ENCODE measurements at places on chromosomes 12 and 14.

DNA sequence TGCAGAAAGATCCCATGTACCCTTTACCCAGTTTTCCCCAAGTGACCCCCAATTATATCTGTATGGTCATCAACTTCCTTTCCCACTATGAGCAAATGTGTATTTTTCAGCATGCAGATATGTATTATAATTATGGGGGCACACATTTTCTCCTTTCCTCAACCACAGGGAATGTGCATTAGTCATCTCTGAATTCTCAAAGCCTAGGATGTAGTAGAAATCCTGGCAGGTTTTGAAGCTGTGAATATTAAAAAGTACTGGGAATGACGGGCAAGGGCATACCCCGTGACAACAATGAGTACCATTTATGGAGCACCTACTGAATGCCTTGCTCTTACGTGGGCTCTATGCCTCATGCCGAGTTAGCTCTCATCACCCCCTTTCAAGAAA is 71.5 kb downstream of the VWF start:
- no peak for DNase-seq

DNA sequence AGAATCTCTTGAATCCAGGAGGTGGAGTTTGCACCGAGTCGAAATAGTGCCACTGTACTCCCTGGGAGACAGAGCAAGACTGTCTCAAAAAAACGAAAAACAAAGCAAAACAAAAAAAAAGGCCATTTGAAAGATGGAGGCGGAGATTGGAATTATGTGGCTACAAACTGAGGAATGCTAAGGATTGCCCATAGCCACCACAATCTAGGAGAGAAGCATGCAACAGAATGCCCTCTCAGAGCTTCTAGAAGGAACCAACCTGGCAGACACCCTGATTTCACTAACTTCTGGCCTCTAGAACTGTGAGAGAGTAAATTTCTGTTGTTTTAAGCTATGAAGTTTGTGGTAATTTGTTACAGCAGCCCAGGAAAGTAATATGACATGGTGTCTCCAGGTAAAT is 50.1 kb upstream of the LIMA1 start:
- no peak for DNase-seq

DNA sequence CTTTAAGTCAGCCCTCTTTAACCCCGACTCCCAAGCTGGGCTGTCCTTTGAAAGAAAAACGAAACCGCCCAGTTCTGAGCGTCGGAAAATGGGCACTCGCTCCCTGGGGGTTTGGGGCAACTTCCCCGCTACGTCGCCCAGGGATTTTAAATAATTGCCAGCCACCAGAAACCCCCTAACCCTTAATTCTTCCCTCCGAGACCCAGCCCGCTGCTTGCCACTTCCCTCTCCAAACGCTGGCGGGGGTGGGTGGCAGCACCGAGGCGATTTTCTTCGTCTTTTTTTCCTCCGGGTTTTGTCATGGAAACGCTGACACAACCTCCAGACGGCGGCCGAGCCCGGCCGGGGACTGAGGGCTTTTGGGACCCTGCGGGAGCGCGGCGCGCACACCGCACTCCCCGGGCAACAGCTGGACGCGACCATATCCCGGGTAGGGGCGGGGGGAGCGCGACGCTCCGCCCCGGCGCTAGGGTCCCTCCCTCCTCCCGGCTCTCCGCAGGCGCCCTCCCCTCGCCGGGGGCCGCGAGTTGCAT is at the start of gene CHST11:
CHST11 (plus strand) TSS at position 532 of the 533 bp plus-strand sequence.
- peak; percentile 65 for DNase-seq

DNA sequence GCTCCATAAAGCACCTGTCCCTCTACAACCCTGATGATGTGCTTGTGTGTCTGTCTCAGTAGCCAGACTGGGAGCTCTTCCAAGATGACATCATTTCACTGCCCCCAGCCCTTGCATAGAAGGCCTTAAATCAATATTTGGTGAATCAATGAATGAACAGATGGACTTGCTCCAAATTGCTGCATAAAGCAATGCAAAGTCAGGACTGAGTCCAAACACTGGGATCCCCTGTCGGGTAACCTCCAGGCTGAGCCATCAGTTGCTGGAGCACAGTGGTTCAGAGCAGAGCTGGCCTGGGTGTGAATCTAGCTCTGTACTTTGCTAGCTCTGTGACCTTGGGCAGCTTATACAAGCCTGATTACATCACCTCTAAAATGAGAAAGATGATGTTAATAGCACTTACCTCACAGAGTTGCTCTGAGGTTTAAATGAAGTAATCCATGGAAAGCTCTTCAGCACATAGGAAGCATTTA is 120.3 kb upstream of the VASH1 start:
- no peak for DNase-seq

GRCh38 chr12:77007476-77007875 is 57.9 kb downstream of the E2F7 start:
- DNase-seq: no peak

GRCh38 chr14:62776300-62776699 is 269.0 kb downstream of the KCNH5 start:
- no peak for DNase-seq

DNA sequence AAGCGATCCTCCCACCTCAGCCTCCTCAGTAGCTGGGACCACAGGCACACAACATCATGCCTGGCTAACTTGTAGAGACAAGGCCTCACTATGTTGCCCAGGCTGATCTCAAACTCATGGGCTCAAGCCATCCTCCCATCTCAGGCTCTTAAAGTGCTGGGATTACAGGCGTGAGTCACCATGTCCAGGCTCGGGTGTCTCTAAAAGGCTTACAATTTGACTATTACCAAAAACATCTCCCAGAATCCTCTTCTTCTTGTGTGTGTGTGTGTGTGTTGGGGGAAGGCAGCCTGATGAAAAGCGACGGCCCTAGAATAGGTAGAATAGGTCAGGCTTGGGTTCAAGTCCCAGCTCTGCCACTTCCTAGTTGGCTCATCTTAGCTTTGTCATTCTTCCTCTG is 16.8 kb downstream of the MSI1 start:
- no peak for DNase-seq

DNA sequence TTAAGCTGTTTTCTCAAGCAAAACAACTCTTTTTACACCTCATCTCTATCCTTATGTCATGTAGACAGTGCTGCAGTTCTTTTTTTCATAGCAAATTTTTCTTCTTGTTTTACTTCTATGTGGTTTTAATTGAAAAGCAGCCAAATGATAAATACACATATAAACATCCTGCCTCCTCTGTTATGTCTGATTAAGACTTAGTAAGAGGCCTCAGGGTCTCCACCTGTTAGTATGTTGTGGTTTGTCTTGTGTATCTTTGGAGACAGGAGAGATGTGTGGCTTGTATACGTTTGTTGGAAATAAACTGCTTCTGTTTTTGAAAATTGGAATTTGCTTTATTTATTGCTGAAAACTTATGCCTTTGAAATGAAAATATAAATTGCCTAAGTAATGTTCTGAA is 32.0 kb downstream of the PEX5 start:
- no peak for DNase-seq

DNA sequence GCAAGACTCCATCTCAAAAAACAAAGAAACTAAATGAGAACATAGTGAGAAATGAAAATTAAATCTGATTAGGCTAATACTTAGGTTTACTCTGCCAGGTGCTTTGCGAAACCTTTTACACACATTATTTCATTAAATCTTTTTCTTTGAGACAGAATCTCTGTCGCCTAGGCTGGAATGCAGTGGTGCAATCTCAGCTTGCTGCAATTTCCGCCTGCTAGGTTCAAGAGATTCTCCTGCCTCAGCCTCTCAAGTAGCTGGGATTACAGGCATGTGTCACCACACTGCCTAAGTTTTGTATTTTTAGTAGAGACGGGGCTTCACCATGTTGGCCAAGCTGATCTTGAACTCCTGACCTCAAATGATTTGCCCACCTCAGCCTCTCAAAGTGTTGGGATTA is 21.9 kb upstream of the EEA1 start:
- DNase-seq: no peak

GRCh38 chr14:71595441-71595840 is 336.8 kb upstream of the RGS6 start:
- DNase-seq: no peak

- no peak for DNase-seq
These were observed 91.0 kb downstream of the ADCK1 start for GRCh38 chr14:77890873-77891272.

- no peak for DNase-seq
These were observed 52.9 kb downstream of the PEBP1 start for GRCh38 chr12:118188690-118189371.

DNA sequence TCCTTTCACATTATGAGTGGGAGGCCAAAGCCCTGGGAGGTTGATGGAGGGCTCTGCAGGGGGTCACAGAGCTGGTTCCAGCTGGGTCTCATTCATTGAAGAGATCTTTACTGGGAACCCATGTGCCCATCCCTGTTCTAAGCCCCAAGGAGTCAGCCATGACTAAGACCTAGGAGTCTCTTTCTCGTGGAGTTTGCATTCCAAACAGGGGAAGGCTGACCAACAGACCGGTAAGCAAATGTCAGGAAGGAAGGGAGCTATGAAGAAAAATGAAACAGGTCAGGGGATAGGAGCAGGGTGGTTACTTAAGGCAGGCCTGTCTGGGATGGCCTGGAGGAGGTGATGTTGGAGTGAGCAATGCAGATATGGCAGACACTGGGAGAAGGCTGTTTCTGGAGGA is 31.5 kb downstream of the SYNDIG1L start:
- no peak for DNase-seq

GRCh38 chr12:116319898-116320621 is 42.6 kb upstream of the MED13L start:
- no peak for DNase-seq

GRCh38 chr12:105420659-105421240 is 90.3 kb downstream of the C12orf75 start:
- DNase-seq: no peak

- DNase-seq: no peak
These were observed 38.9 kb upstream of the BDKRB2 start for GRCh38 chr14:96165493-96166436.

DNA sequence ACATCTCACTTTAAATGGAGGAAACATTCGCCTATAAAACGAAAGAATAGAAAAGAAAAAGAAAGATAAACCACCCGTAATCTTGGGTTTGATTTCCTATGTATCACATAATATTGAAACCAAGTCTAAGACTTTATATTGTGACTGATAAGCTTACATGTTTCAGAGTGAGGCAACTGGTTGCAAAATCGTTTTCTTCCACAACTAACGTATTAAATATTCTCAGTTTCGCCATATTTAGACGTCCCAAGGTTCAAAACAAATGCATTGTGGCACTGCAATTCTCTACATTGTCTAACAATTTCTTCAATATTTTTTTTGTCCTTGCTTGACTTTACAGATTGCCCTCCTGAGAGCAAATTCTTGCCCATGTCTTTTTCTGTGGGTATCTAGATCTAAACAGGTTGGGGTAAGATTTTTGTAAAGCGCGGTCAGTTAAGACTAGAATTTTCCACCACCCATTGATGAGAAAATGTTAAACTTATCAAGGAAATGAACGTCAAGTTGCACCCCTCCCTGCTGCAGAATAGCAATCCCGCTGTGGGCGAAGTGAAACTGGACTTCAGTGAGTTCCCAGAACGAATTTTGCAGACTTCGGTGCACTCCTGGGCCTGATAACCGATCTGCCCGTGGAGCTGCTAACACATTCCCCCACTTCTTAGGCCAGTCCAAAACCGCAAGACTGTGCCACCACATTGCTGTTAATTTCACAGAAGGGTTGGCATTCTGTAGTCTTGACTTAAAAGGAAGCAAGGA is 2.7 kb downstream of the TBX3 start:
- DNase-seq: no peak

- no peak for DNase-seq
These were observed 458.9 kb downstream of the NOVA1 start for GRCh38 chr14:26138764-26139445.

- DNase-seq: no peak
These were observed 498.0 kb downstream of the VRK1 start for GRCh38 chr14:97295108-97295710.

DNA sequence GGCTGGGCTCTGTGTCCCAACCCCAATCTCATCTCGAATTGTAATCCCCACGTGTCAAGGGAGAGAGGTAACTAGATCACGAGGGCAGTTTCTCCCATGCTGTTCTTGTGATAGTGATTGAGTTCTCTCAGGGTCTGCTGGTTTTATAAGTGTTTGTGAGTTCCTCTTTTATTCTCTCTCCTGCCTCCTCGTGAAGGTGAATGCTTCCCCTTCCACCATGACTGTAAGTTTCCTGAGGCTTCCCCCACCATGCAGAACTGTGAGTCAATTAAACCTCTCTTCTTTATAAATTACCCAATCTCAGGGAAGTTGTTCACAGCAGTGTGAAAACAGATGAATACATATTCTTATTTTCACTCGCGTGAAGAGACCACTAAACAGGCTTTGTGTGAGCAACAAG is 148.2 kb downstream of the TMEM30B start:
- DNase-seq: no peak

- no peak for DNase-seq
These were observed 180.4 kb upstream of the FKBP4 start for GRCh38 chr12:2614341-2614740.

GRCh38 chr12:6914246-6914946 is at the start of gene ENO2:
Gene ENO2 (plus strand): TSS chr12:6914580. CDS start chr12:6915833, 1,253 bp downstream.
- DNase-seq: peak; percentile 80

- no peak for DNase-seq
These were observed 2.4 kb upstream of the ASB2 start for GRCh38 chr14:93978735-93979134.

- DNase-seq: no peak
These were observed 2.8 kb upstream of the RND1 start for GRCh38 chr12:48868451-48868850.

GRCh38 chr12:92191061-92191460 is 45.4 kb upstream of the BTG1 start:
- DNase-seq: no peak

GRCh38 chr12:62714774-62715721 is 219.9 kb downstream of the PPM1H start:
- no peak for DNase-seq

GRCh38 chr12:84077679-84078078 is 834.9 kb downstream of the SLC6A15 start:
- no peak for DNase-seq

- DNase-seq: no peak
These were observed 544.2 kb downstream of the ETNK1 start for GRCh38 chr12:23169012-23169695.

DNA sequence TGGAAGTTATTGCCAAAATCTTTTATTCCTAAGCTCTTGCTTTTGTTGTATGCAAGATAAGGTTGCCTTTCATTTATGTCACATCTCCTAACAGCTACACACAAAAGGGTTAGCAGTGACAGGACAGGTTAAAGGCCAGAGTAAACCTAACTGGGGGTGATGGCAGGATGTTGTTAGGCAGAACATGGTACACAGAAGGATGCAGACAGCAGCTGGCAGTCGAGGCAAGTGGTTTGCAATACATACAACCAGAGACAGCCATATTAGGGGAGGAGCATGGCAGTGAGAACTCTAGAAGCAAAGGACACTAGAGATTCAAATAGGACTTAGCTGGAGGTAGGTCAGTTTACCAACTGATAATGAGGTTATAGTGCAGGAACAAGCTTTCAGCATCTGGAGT is 2.7 kb upstream of the ABCD2 start:
- DNase-seq: no peak

GRCh38 chr12:25689996-25690501 is 137.0 kb upstream of the LMNTD1 start:
- DNase-seq: no peak

DNA sequence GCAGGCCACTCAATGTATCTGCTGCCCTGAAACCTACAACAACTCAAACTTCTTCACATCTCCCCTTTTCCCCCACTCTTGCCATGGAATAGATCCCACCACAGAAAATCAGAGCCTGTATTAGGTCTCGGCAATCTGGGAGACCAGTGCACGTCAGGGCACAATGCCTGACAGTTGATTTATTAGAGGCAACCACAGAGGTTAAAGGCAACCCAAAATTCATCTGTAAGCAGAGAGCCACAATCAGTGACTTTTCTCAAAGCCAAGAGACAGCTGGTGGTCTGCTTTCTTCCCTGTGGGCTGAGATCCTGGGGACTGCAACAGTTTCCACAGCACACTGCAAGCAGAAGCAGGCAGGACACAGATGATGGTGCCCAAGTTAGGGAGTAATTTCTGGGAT is 169.0 kb upstream of the NTF3 start:
- DNase-seq: no peak
